ENCODE measurements at places on chromosomes 13 and 19. TPM values are rescaled to one million over a fixed set of nuclear protein-coding genes. Genes with fewer than 3 reads are reported as not detected.

GRCh38 chr19:39937787-39938186 is 3.4 kb upstream of the FCGBP start:
- no peaks in the 10 kb centered on the region for H3K4me1 ChIP-seq
- no peak for DNase-seq
- H3K4me3 ChIP-seq, result no peak overlapping the region
- no peak overlapping the region for H3K27ac ChIP-seq
- H3K36me3 ChIP-seq, result no peaks in the 10 kb centered on the region
- peaks cover 33% of the 10 kb centered on the region for H3K27me3 ChIP-seq

- no peak overlapping the region for H3K27ac ChIP-seq
- H3K4me1 ChIP-seq, result no peaks in the 10 kb centered on the region
- DNase-seq, result no peak
- no peaks in the 10 kb centered on the region for H3K36me3 ChIP-seq
- H3K27me3 ChIP-seq, result no peaks in the 10 kb centered on the region
These were observed 24.1 kb downstream of the BLOC1S3 start for GRCh38 chr19:45202637-45203036.

GRCh38 chr19:15191982-15192381 is 8.8 kb downstream of the NOTCH3 start:
- no peaks in the 10 kb centered on the region for H3K36me3 ChIP-seq
- H3K27me3 ChIP-seq, result peaks cover 52% of the 10 kb centered on the region
- peaks cover 13% of the 10 kb centered on the region for H3K4me1 ChIP-seq
- no peak overlapping the region for H3K4me3 ChIP-seq

DNA sequence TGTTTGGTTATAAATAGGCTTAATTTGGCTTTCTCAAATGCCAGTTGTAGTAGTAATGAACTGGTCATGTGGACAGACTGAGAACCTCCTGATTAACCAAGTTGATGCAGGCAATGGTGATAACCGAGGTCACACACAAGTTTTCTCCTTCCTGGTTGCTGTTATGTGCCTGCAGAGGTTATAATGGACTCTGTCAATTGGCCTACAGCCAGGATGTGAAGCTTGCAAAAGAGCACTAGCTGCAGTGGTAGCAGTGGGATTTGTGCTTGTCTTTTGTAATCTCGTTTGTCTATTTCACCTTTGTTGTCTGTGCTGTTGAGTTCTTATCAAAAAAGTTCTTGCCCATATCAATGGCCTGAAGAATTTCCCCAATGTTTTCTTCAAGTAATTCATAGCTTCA is 20.6 kb downstream of the OR10H3 start:
- no peak overlapping the region for H3K4me3 ChIP-seq
- no peak overlapping the region for H3K27ac ChIP-seq
- H3K27me3 ChIP-seq, result peaks cover 58% of the 10 kb centered on the region
- H3K4me1 ChIP-seq, result no peaks in the 10 kb centered on the region
- H3K36me3 ChIP-seq, result no peaks in the 10 kb centered on the region

- peak overlapping the region; percentile 93 for H3K27ac ChIP-seq
- H3K36me3 ChIP-seq, result peaks cover 23% of the 10 kb centered on the region
- DNase-seq, result no peak
- peaks cover 84% of the 10 kb centered on the region for H3K4me1 ChIP-seq
- H3K27me3 ChIP-seq, result no peaks in the 10 kb centered on the region
These were observed 583 bp downstream of the AKAP8L start for GRCh38 chr19:15418231-15418578.

DNA sequence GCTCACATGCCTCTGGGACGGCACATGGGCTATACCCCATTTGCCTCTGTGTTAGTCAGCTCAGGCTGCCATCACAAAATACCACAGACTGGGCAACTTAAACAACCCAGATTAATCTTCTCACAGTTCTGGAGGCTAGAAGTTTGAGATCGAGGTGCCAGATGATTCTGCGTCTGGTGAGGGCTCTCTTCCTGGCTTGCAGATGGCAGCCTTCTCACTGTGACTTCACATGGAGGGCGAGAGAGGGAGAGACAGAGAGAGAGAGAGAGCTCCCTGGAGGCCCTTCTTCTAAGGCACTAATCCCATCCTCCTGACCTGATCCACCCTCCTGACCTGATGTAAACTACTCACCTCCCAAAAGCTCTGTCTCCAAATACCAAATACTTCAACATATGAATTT is 55.0 kb downstream of the GPR12 start:
- DNase-seq, result no peak
- no peaks in the 10 kb centered on the region for H3K4me1 ChIP-seq
- no peak overlapping the region for H3K27ac ChIP-seq
- H3K36me3 ChIP-seq, result no peaks in the 10 kb centered on the region
- H3K4me3 ChIP-seq, result no peak overlapping the region

GRCh38 chr13:79740991-79741390 is 260.0 kb downstream of the NDFIP2 start:
- DNase-seq, result no peak
- H3K36me3 ChIP-seq, result no peaks in the 10 kb centered on the region
- no peak overlapping the region for H3K27ac ChIP-seq
- peaks cover 19% of the 10 kb centered on the region for H3K4me1 ChIP-seq
- H3K27me3 ChIP-seq, result no peaks in the 10 kb centered on the region
- peak overlapping the region; percentile 35 for H3K4me3 ChIP-seq

GRCh38 chr19:39810424-39810823 is 23.5 kb downstream of the DYRK1B start:
- no peaks in the 10 kb centered on the region for H3K27me3 ChIP-seq
- H3K4me3 ChIP-seq, result no peak overlapping the region
- DNase-seq, result no peak

- H3K27ac ChIP-seq, result peak within 1 kb of the TSS; percentile 100
- no peak for DNase-seq
- H3K27me3 ChIP-seq, result no peaks in the 10 kb centered on the region
- H3K4me1 ChIP-seq, result peaks cover 36% of the 10 kb centered on the region
These were observed at the start of gene MBOAT7 for GRCh38 chr19:54189145-54189734. MBOAT7 (minus strand) TSS chr19:54189580; CDS start chr19:54188508, 1,072 bp downstream.

- DNase-seq, result no peak
- no peaks in the 10 kb centered on the region for H3K4me1 ChIP-seq
- peaks cover 71% of the 10 kb centered on the region for H3K27me3 ChIP-seq
- H3K36me3 ChIP-seq, result no peaks in the 10 kb centered on the region
These were observed 6.0 kb downstream of the TMIGD2 start for GRCh38 chr19:4295972-4296771.

DNA sequence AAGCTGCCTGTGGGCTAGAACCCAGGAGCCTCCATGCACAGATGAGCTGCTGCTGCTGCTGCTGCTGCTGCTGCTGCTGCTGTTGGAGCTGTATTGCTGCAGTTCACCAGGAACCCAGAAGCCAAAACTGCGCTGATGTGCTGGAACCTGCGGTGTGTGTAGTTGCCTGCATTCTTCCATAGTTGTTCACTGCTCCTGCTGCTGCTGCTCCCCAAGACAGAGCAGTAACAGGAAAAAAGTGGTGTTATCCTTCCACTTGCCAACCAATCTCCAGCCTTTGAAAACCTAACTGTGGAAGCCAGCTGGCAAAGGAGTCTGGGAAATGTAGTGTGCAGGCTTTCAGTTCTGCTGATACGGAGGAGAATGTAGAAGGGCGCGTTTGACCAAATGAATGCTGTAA is 37.9 kb downstream of the ARHGAP35 start:
- no peak for DNase-seq
- peak overlapping the region; percentile 3 for H3K27ac ChIP-seq
- no peaks in the 10 kb centered on the region for H3K27me3 ChIP-seq
- no peaks in the 10 kb centered on the region for H3K36me3 ChIP-seq
- peaks cover 67% of the 10 kb centered on the region for H3K4me1 ChIP-seq

- H3K4me1 ChIP-seq, result peaks cover 30% of the 10 kb centered on the region
- H3K27me3 ChIP-seq, result no peaks in the 10 kb centered on the region
- peaks cover 4% of the 10 kb centered on the region for H3K36me3 ChIP-seq
- no peak overlapping the region for H3K4me3 ChIP-seq
- no peak for DNase-seq
These were observed 1464.3 kb downstream of the UQCRFS1 start for GRCh38 chr19:27748551-27749152.

GRCh38 chr19:18807861-18808331 is 16.8 kb upstream of the COMP start:
- peak overlapping the region; percentile 57 for H3K27ac ChIP-seq
- no peak overlapping the region for H3K4me3 ChIP-seq
- H3K27me3 ChIP-seq, result peaks cover 43% of the 10 kb centered on the region
- peak; percentile 33 for DNase-seq
- no peaks in the 10 kb centered on the region for H3K36me3 ChIP-seq

- peak overlapping the region; percentile 81 for H3K27ac ChIP-seq
- peaks cover 8% of the 10 kb centered on the region for H3K27me3 ChIP-seq
- H3K4me1 ChIP-seq, result peaks cover 15% of the 10 kb centered on the region
- peak overlapping the region; percentile 74 for H3K4me3 ChIP-seq
- no peaks in the 10 kb centered on the region for H3K36me3 ChIP-seq
- peak; percentile 55 for DNase-seq
These were observed 25.5 kb upstream of the MCF2L start for GRCh38 chr13:112943309-112944125.

DNA sequence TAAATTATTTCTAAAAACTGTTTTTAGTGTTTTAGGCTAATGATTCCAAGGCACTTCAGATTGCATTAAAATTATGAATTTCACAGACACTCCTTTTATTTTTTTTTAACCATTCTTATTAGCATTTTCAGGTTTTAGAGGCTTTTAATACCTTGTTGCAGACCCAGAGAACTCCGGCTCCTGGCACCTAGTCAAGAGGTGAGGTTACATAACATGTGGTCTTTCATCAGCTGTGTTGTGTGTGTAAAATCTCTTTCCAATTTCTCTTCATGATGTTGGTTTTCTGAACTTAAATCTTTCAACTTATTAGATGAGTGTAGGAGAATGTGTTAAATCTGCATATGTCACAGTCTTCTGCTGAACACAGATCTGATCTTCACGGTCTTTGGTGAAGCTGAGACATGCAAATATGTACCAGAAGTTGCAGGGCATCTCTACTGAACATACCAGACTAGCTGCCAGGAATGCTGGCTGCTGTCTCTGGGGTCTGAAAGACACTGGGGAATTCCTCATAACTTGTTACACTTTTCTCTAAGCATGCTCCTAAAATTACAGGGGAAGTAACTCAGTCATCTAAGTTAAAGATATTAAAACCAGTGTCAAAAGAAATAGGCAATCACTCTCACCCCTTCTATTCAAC is 1165.3 kb downstream of the EFNB2 start:
- H3K27me3 ChIP-seq, result no peaks in the 10 kb centered on the region
- H3K4me1 ChIP-seq, result no peaks in the 10 kb centered on the region
- H3K36me3 ChIP-seq, result no peaks in the 10 kb centered on the region
- H3K4me3 ChIP-seq, result no peak overlapping the region
- no peak overlapping the region for H3K27ac ChIP-seq

DNA sequence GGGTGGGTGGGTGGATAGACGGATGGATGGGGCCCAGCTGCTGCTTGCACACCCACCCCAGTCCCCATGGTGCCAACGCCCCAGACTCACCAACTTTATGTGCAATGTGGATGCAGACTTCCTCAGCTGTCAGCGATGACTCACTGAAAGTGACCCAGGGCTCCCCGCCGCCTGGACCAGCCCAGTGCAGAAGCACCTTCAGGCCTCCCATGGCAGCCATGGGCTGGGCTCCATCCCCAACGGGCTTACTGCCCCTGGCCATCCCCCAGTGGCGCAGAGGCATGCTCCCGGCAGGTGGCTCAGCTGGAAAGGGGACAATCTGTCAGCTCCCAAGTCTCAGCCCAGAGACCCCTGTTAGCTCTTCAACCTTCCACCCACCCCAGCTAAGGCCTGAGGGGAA is 2.2 kb downstream of the TYK2 start:
- H3K4me3 ChIP-seq, result no peak overlapping the region
- peaks cover 29% of the 10 kb centered on the region for H3K36me3 ChIP-seq
- DNase-seq, result no peak
- H3K27me3 ChIP-seq, result no peaks in the 10 kb centered on the region
- peaks cover 43% of the 10 kb centered on the region for H3K4me1 ChIP-seq

GRCh38 chr19:21314676-21315075 is 14.5 kb downstream of the ZNF708 start:
- H3K4me1 ChIP-seq, result peaks cover 46% of the 10 kb centered on the region
- H3K36me3 ChIP-seq, result peaks cover 1% of the 10 kb centered on the region
- H3K27me3 ChIP-seq, result no peaks in the 10 kb centered on the region
- H3K27ac ChIP-seq, result peak overlapping the region; percentile 19
- H3K4me3 ChIP-seq, result no peak overlapping the region

DNA sequence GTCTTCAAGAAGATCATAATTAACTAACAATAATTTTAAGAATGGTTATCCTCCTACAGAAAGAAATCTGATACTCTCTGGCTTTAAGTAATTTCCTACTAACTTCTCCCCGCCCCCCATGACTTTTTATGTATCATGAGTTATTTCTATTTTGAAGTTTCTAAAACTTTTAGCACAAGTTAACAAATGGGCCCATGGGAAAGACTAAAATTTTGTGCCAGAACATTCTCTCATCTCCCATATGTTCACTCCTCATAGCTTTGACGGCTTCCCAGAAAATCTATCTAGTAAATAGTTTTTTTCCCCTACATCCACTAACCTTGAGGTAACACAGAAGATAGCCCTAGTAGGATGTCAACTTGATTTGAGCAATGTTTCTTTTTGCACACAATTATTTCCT is 148.3 kb downstream of the POSTN start:
- DNase-seq, result no peak
- peaks cover 4% of the 10 kb centered on the region for H3K4me1 ChIP-seq
- no peak overlapping the region for H3K27ac ChIP-seq
- H3K36me3 ChIP-seq, result no peaks in the 10 kb centered on the region
- H3K27me3 ChIP-seq, result no peaks in the 10 kb centered on the region

GRCh38 chr19:50729894-50730293 is 6.7 kb downstream of the CLEC11A start:
- H3K36me3 ChIP-seq, result no peaks in the 10 kb centered on the region
- DNase-seq, result no peak
- peaks cover 10% of the 10 kb centered on the region for H3K4me1 ChIP-seq
- no peak overlapping the region for H3K4me3 ChIP-seq
- no peak overlapping the region for H3K27ac ChIP-seq

DNA sequence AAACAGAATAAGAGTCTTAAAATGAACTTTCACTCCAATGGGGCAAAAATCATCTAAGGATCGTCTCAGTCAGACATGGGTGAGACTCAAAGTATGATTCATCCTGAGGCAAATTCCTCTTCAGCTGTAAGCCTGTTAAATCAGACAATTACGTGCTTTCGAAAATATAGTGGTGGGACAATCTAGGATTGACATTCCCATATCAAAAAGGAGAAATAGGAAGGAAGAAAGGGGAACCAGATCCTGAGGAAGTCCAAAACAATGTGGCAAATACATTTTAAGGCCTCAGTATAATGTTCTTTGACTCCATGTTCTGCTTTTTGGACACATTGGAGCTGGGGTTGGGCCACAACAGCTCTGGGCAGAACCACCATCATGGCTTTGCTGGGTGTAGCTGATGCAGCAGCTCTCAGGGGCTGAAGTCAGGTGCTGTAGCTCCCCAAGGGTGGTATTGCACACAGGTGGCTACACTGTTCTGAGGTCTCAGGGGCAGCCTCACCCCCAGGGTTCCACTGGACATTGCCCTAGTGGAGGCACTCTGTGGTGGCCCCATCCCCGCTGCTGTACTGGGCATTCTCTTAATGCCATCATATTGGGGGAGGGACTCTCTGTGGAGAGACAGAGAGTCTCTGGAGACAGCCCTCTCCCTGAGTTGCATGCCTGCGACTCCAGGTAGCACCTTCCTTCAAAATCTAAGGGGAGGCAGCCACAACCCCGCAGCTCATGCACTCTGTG is 5.7 kb upstream of the FPR3 start:
- H3K36me3 ChIP-seq, result no peaks in the 10 kb centered on the region
- no peak overlapping the region for H3K4me3 ChIP-seq
- no peak overlapping the region for H3K27ac ChIP-seq
- no peak for DNase-seq

The MYPOP gene
- 16.2 TPM for total RNA-seq

The TEX101 gene
- total RNA-seq, result not detected

The ZNF175 gene
- total RNA-seq, result 7.3 TPM

The ZIC2 gene
- total RNA-seq, result not detected

The USPL1 gene
- 9.1 TPM for total RNA-seq

The ATCAY gene
- not detected for total RNA-seq

The SYCN gene
- total RNA-seq, result not detected

The OR7C1 gene
- total RNA-seq, result not detected

The SHISA7 gene
- total RNA-seq, result not detected

The EID2 gene
- 9.8 TPM for total RNA-seq

The TEX26 gene
- total RNA-seq, result not detected

The FCGBP gene
- total RNA-seq, result 4.1 TPM
